CD8-positive, alpha-beta memory T cell (primary cell): ENCODE measurements at places on chromosomes 6 and 20. TPM values are rescaled to one million over a fixed set of nuclear protein-coding genes. Genes with fewer than 3 reads are reported as not detected.
A peak's percentile ranks its signal among the peaks of the same experiment; 100 is the strongest.

DNA sequence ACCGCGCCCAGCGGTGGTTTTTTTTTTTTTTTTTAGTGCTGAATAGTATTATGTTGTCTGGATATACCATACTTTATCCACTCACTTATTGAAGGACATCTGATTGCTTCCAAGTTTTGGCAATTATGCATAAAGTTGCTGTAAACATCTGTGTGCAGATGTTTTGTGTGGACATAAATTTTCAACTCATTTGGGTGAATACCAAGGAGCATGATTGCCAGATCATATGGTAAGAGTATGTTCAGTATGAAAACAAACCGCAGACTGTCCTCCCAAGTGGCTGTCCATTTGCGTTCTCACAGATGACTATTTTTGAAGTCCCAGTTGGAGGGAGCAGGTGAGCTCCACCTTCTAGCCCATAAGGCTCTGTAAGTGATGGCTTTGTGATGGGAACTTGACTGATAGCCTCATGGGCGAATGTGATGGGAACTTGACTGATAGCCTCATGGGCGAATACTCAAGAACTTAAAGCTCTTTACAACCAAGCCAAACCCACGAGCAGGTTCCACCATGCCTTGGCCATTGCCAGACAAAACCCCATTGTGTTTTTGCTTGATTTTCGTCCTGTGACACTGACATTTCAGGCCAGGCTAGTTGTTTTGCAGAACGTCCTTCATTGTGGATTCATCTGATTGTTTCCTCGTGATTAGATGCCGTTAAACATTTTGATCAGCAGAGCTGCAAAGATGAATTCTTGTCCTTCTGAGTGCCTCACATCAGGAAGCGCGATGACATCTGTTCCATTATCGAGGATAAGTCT lies 51.0 kb downstream of the ZBTB2 start:
- no peaks in the 10 kb centered on the region for H3K36me3 ChIP-seq
- H3K4me3 ChIP-seq: no peak overlapping the region
- no peaks in the 10 kb centered on the region for H3K27me3 ChIP-seq
- H3K4me1 ChIP-seq: no peaks in the 10 kb centered on the region
- DNase-seq: no peak

GRCh38 chr6:168169624-168170023 lies 90.6 kb upstream of the FRMD1 start:
- H3K4me1 ChIP-seq: no peaks in the 10 kb centered on the region
- no peaks in the 10 kb centered on the region for H3K36me3 ChIP-seq
- no peak overlapping the region for H3K27ac ChIP-seq
- no peak for DNase-seq
- no peaks in the 10 kb centered on the region for H3K27me3 ChIP-seq

TNFRSF6B gene
- not detected for total RNA-seq

TPBG gene
- total RNA-seq: not detected

DNA sequence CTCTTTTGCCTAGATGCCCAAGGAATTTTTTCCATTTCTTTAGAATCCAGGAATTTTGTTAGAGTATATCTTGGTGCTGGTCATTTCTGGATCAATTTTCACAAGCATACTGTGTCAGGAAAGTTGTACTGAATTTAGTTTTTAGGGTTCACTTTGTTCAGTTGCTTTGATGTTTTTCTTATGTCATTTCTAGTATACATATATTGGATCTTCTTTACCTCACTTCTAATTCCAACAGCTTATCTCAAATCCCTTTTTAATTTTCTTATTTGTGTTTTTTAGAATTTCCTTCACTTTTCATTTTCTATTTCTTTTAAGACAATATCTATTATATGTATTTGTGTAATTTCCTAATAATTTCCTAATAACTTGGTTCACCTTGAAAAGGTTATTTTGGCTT lies 281.0 kb upstream of the AGPAT4 start:
- DNase-seq: no peak
- no peak overlapping the region for H3K27ac ChIP-seq
- H3K4me3 ChIP-seq: no peak overlapping the region
- no peaks in the 10 kb centered on the region for H3K27me3 ChIP-seq
- H3K4me1 ChIP-seq: no peaks in the 10 kb centered on the region

WFDC2 gene
- total RNA-seq: not detected

MAS1 gene
- not detected for total RNA-seq

DNA sequence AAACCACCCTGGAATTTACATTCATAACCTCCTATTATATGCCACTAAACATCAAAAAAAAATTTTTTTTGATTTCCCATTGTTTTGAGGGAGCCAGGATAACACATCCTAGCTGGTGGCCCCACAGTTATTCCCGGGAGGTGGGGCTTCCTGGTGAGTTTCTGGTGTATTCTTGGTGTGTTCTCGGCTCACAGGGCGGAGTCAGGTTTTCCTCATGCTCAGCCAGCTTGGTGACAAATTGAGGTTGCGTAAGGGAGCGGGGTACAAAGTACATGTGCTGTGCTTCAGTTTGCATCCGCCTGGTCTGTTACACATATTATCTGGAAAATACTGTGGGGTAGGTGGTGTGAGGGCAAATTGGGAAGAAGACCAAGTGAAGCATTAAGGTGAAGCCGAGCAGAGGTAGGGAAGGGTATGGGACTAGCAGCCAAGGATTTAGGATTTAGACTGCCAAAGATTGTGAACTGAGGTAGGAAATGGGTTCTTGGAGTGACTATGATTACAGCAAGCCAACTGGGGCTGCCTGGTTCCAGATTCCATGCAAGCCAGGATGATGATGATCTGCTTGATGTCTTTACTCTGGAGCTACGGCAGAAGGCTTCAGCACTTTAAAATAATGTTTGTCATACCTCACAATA lies 46.2 kb upstream of the EEF1A1 start:
- no peaks in the 10 kb centered on the region for H3K27me3 ChIP-seq
- H3K27ac ChIP-seq: no peak overlapping the region
- no peaks in the 10 kb centered on the region for H3K4me1 ChIP-seq
- H3K4me3 ChIP-seq: no peak overlapping the region

GRCh38 chr6:144170044-144170443 lies 19.7 kb downstream of the STX11 start:
- H3K4me3 ChIP-seq: no peak overlapping the region
- DNase-seq: no peak
- no peak overlapping the region for H3K27ac ChIP-seq
- no peaks in the 10 kb centered on the region for H3K27me3 ChIP-seq
- no peaks in the 10 kb centered on the region for H3K4me1 ChIP-seq

DNA sequence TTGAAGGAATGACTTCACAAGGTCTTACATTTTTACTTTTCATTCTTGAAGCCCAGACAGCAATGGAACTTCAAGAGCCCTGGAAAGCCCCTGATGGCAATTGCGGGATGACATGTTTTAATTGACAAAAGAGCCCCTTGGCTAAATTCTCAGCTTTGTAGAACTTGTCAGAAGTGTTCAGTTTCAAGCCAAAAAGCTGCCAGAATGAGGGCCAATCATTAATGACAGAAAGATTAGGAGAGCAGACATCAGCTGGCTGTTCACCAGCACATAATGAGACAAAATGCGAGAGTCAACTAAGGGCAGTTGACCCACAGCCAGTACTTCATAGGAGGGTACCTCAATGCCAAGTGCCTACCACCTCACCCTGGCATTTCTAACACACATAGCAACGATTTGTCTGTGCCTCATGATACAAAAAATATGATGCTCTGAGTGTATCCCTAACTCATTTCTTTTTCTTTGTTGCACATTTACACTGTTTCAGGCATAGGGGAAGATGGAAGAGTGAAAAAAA lies 243.1 kb downstream of the MYLK4 start:
- H3K4me3 ChIP-seq: no peak overlapping the region
- no peak overlapping the region for H3K27ac ChIP-seq
- no peaks in the 10 kb centered on the region for H3K4me1 ChIP-seq
- H3K27me3 ChIP-seq: peaks cover 7% of the 10 kb centered on the region

CTAGE9 gene
- total RNA-seq: not detected

DNA sequence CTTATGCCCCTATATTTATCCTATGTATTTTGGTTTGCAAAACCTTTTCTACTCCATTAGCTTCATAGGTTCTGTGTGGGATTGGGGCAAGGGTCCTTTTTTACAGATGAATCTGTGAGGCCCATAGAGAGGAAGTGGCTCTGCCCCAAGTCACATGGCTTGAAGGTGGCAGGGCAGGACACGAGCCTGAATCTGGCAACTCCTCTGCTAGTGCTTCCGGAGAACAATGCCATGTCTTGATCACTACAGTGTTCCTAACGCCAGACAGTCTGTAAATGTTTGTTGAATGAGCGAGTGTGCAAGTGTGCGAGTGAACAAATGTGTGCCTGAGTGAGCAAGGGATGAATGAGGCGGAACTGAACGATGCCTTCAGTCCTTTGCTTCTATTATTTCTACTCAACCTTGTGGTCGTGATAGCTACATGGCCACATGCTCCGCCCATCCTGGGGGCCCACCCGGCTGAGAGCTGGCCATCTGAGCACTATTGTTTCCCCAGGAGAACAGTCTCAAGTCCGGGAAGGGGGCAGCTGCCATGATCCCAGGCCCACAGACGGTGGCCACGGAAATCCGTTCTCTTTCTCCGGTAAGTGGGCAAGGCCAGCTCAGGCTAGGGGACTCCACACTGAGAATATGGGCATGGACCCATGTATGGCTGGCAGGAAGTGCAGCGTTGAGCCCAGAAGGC lies 17.8 kb upstream of the AAR2 start:
- H3K27me3 ChIP-seq: no peaks in the 10 kb centered on the region
- no peak overlapping the region for H3K27ac ChIP-seq
- H3K36me3 ChIP-seq: no peaks in the 10 kb centered on the region
- H3K4me3 ChIP-seq: no peak overlapping the region
- H3K4me1 ChIP-seq: no peaks in the 10 kb centered on the region

DNA sequence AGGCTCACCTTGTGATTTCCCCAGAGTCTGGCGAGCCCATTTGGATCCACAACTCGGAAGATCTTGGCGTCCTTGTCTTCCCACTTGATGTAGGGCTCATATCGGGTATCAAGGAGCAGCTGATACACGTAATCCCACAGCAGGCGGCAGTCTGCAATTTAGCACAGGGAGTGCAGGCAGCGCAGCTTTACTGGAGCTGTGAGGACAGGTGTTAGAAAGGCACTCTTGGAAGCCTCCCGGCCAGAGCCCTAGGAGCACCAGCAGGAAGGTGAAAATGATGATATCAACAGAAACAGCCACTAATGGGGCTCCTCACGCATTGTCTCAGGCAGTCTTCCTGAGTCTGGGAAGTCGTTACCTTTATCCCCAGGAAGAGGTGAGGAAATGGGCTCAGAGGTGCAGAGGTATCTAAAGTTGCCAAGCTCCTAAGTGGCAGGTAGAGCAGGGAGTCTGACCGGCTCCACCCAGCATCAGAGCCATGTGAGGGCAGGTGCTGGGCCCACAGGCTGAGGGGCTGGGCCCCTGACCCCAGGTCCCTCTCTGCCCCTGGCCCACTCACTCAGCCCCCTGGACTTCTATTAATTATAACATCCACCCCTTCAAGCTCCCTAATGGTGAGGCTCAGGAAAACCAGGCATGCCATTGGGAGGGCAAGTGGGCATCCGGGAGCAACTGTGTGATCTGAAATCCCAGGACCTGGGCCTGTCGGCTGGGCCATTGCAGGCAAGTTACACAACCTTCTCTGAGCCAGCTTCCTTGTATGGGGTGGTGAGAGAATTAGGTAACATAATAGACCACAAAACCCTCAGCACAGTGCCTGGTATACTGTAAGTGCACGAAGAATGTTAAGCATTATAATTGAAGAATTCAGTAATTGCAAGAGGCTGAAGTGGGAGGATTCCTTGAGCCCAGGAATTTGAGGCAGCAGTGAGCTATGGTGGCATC lies 18.3 kb downstream of the ETV7 start:
- H3K4me3 ChIP-seq: no peak overlapping the region
- no peak for DNase-seq
- no peaks in the 10 kb centered on the region for H3K4me1 ChIP-seq
- H3K27me3 ChIP-seq: no peaks in the 10 kb centered on the region

- H3K4me1 ChIP-seq: no peaks in the 10 kb centered on the region
- DNase-seq: peak; percentile 73
- no peak overlapping the region for H3K27ac ChIP-seq
- H3K4me3 ChIP-seq: no peak overlapping the region
- H3K36me3 ChIP-seq: no peaks in the 10 kb centered on the region
These were observed 29.4 kb downstream of the LRP11 start for GRCh38 chr6:149834513-149835481.

- H3K27me3 ChIP-seq: no peaks in the 10 kb centered on the region
- DNase-seq: no peak
These were observed 22.6 kb upstream of the SH3BGRL2 start for GRCh38 chr6:79608334-79609224.

DNA sequence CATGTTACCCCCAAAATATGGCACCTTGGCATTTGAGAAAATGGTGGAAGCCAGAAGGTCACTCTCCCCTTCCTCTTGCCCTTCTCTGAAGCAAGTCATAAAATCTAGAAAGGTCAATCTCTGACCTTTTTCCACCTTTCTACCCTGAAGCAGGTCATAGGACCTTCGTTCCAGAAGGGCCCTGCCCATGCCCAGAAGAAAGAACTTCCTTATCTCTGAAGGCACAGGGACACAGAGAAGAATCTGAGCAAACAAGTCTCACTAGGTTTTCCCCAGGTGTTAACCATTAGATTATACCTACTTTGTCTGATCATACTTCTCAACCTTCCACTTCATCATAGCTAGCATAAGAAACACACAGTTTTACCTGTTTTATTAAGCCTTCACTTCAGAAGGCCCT lies 42.5 kb downstream of the SMPDL3A start:
- H3K27me3 ChIP-seq: no peaks in the 10 kb centered on the region
- no peak overlapping the region for H3K4me3 ChIP-seq
- no peaks in the 10 kb centered on the region for H3K4me1 ChIP-seq
- H3K27ac ChIP-seq: no peak overlapping the region
- H3K36me3 ChIP-seq: no peaks in the 10 kb centered on the region

EFCAB8 gene
- total RNA-seq: 0.69 TPM

PTCHD4 gene
- total RNA-seq: not detected

GRCh38 chr6:71419217-71420094 lies 130.8 kb downstream of the OGFRL1 start:
- H3K4me1 ChIP-seq: no peaks in the 10 kb centered on the region
- no peak overlapping the region for H3K27ac ChIP-seq
- no peaks in the 10 kb centered on the region for H3K27me3 ChIP-seq
- H3K36me3 ChIP-seq: no peaks in the 10 kb centered on the region
- H3K4me3 ChIP-seq: no peak overlapping the region

GRCh38 chr6:97674802-97675201 lies 391.8 kb upstream of the MMS22L start:
- H3K27ac ChIP-seq: no peak overlapping the region
- H3K4me1 ChIP-seq: no peaks in the 10 kb centered on the region
- DNase-seq: no peak
- H3K27me3 ChIP-seq: no peaks in the 10 kb centered on the region
- no peak overlapping the region for H3K4me3 ChIP-seq
- H3K36me3 ChIP-seq: no peaks in the 10 kb centered on the region

GRCh38 chr6:218153-219018 lies 73.9 kb upstream of the DUSP22 start:
- no peaks in the 10 kb centered on the region for H3K27me3 ChIP-seq
- no peak overlapping the region for H3K4me3 ChIP-seq
- H3K4me1 ChIP-seq: peaks cover 8% of the 10 kb centered on the region
- no peaks in the 10 kb centered on the region for H3K36me3 ChIP-seq
- no peak overlapping the region for H3K27ac ChIP-seq

DNA sequence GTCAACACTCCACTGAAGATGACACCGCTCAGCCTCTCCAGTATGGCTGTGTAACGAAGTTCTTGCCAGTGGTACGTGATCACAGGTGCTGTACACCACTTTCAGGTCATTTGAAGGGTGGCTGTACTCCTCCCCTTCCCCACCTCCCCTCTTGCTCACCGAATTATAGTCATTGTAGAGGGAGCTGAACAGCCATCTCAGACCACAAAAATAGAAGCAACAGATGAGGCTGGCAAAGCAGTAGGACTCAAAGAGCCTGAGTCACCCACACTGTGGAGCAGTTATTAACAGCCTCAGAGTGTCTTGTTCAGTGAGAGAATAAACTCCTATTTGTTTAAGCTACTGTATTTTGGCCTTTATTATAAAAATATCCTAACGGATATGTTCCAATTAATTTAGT lies 192.5 kb upstream of the MCHR2 start:
- no peaks in the 10 kb centered on the region for H3K4me1 ChIP-seq
- no peak overlapping the region for H3K27ac ChIP-seq
- H3K27me3 ChIP-seq: no peaks in the 10 kb centered on the region
- no peaks in the 10 kb centered on the region for H3K36me3 ChIP-seq
- H3K4me3 ChIP-seq: no peak overlapping the region
- DNase-seq: no peak
